ENCODE measurements at places on chromosomes 2 and 18.

GRCh38 chr2:226891780-226892590 is 56.1 kb downstream of the RHBDD1 start:
- peak; percentile 87 for DNase-seq

- no peak for DNase-seq
Measured at GRCh38 chr2:173075781-173076580, at the start of gene MAP3K20. MAP3K20 (plus strand) TSS chr2:173075846; CDS start chr2:173091032, 15,186 bp downstream.

DNA sequence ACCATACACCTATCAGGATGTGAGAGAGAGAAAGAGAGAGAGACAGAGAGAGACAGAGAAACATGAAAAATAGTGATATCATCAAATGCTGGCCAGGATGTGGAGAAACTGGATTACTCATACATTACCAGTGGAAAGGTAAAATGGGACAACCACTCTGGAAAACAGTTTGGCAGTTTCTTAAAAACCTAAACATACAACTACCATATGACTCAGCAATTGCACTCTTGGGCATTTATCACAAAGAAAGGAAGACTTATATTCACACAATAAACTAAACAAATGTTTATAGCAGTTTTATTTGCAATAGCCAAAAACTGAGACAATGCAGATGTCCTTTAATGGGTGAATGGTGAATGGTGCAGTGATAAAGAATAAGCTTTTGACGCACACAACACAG is 29.1 kb downstream of the SLC4A3 start:
- no peak for DNase-seq

DNA sequence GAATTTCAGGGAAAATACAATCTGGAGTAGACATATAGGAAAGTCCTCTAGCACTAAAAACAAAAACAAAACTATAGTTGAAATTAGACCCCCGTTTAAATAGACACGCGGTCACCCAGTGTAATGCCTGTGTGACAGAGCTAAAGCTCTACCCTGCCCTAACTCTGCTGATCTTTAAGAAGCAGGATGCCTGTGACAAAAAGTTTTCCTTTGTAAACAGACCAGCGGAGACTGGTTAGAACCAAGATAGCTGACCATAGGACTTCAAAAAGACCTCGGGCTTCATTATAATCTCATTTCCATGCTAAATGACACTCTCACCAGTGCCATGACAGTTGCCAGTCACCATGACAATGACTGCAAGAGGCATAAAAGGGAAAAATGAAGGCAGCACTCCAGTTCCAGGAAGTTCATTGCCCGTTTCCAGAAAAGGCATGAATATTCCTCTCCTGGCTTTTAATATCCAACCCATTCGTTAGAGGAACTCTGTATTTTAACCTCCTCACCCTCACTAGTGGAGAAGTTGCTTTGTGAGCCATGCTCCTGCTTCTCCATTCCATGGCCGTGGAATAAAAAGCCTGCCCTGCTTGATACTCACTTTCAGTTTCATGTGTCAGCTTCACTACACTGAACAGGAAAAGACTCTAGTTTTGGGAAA is 157.2 kb upstream of the COPS8 start:
- no peak for DNase-seq

- no peak for DNase-seq
Measured at GRCh38 chr2:190863946-190864345, 16.7 kb upstream of the GLS start.

GRCh38 chr2:67997903-67998302 is 64.9 kb downstream of the C1D start:
- no peak for DNase-seq

GRCh38 chr2:150601280-150602038 is 114.0 kb upstream of the RND3 start:
- peak; percentile 60 for DNase-seq

DNA sequence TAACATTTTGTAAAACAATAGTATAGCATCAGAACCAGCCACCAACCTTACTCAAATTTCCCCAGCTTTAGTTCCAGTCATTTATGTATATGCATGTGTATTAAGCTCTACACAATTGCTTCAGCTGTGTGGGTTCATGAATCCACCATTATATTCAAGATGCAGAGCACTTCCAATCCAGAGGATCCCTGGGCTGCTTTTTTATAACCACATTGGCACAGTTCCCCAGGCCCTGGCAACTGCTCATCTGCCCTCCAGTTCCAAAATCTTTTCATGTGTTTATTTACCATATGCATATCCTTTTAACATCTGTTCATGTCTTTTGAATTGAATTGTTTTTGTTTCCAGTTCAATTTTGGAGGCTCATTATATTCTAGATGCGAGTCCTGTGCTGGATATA is 482.9 kb upstream of the HS6ST1 start:
- DNase-seq, result no peak

DNA sequence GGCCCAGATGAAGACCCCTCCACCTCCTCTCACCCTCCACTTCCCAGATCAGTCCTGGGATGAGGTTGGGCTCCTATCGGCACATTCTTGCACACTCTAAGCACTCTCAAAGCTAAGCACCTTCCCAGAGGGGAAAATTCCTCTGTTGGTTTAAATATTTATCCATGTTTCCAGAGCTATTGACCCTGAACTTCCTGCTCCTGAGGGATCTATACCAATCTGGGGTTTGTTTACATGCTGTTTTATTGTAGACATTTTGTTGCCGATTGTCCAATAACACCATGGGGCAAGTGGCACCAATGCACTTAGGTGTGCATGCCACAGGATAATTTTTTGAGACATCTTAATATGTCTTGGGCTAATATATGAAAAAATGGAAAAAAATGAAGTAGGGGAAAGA is 476.2 kb downstream of the SLC4A3 start:
- DNase-seq, result no peak

GRCh38 chr2:98759338-98759737 is 28.4 kb upstream of the MGAT4A start:
- DNase-seq, result no peak
